CD4-positive, alpha-beta T cell treated with Interleukin-2 at 100 ng/mL for 4 hours (primary cell): ENCODE measurements at places on chromosomes 11 and 22.

DNA sequence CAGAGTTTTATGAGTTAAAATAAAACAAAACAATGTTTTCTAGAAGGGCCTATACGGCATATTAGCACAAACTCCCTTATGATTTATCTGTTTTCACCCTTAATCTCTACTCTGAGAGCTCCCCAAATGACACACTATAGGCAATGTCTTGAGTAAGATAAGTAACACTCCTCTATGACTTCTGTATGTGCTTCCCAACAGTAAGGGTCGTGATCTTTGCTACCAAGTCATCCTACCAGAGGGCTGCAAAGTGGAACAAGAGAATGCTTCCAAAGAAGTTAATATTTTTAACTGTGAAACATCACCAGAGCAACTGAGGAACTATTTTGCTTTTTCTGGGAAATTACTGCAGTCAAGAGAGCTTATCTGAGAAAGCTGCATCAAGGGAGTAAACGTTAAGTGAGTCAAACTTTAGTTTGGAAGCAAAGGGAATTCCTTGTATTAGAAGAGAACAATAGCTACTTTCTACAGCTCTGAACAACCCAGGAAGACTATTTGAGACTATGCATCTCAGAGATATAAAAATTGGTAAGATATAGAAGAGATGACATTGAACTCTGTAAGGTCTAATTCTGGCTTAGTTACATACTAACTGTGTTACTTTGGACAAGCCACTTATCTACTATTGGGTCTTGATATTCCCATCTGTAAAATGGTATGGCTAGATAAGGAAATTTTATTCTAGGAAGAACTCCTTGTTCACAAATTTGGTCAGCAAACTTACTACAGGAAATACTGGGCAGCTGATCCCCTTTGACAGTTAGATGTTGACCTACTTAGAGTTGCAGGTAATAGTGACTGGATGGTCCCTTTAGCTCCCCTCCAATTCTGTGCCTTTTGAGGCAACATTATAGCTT lies 43.7 kb upstream of the CCDC34 start:
- no peak for DNase-seq

DNA sequence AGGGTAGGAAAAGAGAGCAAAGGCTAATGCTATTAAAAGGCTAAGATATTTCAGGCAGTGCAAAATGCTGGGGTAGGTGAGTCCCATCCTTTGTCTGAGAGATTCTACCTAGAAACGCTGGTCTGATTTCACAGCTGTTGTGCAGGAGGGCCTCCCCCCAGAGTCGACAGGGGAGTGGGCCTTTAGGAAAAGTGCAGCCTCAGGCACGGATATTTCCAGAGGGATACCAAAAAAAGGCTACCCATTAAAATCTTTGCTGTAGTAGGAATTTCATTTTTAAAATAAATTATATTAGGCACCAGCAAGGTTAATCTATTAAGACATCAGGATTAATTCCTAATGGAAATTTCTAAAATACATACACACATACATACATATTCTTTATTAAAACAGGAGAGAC lies 280.5 kb downstream of the OPCML start:
- no peak for DNase-seq

DNA sequence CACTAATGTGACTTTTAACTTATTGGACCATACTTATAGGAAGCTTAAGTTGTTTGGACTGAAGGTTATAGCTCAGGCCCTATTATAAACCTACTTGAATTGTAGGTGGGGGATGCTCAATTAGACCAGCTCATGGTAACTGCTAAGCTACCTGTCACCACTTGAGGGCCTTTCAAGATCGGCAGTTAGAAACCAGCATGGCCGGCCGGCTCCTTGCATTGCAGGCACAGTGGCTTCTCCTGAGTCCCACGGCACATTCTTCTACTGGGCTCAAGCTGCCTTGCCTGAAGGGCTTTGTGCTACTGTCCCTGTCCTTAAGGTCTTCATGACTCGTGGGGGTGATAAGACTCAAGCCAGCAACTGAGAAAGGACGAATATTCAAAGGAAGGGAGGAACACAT lies 70.8 kb downstream of the TBC1D22A start:
- no peak for DNase-seq

GRCh38 chr11:46047520-46047919 lies 73.7 kb downstream of the PHF21A start:
- no peak for DNase-seq

DNA sequence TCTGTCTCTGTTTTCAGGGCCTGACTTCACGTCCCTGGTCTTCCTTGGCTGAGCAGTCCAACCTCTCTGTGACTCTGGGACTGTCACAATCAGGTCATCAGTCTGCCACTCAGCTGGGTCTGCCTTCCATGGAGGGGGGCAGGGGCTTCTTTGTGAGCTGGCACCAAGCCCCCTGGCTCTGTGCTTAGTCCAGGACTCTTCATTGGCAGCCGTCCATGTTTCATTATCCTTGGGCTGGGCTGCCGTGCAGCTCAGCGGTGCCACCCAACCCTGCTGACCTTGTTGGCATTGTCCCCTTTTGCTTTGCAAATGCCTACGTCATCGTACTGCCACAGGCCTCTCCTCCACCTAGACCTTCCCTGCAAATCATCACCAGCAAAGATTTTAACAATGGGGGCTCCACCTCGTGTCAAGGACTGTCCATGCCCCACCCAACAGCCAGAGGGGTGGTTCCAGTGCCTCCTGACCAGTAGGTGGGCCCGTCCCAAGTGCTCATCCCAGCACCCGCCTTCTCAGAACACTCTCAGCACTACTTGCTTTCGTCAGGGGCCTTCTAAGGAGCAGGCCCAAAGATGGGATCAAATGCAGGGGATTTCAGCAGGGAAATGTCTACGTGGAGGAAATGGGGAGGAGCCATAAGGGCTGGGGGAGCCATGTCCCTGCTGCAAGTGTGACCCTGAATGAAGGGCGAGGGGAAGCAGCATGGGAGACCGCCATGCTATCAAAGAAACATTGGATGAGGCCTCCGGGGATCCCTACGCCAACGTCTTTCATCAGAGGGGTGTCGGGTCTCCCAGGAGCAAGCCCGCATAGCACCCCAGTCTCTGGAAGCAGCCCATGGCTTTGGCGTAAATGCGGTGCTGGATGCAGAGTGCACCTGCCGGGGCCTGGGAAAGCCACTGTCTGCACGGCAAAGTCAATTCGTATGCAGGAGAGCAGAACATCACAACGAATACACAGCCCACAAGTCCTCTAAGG lies 18.2 kb downstream of the KRTAP5-6 start:
- DNase-seq = no peak

DNA sequence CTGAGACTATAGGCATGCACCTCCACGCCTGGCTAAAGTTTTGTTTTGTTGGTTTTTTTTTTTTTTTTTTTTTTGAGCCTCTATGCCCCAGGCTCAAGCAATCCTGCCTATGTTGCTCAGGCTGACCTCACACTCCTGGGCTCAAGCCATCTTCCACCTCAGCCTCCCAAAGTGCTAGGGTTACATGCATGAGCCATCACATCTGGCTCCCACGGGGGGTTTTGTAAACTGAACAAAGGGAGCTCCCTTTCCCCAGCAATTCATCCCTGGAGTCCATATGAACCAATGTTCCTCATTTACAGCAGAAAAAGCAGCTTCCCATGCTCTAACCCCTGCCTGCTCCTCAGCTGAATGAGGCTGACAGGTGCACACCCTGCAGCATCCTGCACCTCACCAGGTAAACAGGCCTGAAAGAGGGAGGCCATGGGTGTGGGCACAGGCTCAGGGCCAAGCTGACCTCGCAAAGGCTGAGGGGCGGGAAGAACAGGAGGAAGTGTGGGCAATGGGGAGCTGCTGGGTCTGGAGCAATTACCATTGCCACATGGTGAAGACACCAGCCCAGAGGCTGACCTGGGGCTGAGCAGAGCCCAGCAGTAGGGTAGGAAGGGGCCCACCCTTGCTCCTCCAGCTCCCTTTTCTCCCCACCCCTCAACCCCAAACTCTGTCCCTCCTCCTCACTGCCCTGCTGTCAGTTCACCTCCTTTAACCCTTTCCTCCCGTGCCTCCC lies 58.2 kb downstream of the RBX1 start:
- DNase-seq = no peak

GRCh38 chr22:50298266-50298637 lies 9.2 kb downstream of the PLXNB2 start:
- DNase-seq = no peak

DNA sequence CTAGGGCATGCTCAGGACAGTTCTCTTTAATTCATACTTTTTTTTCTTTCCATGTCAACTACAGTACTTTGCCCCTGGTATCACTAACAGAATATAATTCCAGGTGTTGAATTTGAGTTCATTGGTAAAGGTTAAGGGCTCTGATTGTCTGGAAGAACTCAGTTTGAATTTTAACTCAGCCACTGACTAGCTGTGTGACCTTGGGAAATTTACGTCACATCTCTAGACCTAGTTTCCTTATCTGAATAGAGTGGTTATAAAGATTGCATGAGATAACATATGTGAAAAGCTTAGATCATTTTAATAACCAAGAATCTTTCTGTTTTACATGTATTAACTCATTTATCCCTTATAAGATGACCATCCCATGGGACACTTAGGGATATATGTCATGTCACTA lies 15.8 kb upstream of the ZC3H12C start:
- DNase-seq = no peak

DNA sequence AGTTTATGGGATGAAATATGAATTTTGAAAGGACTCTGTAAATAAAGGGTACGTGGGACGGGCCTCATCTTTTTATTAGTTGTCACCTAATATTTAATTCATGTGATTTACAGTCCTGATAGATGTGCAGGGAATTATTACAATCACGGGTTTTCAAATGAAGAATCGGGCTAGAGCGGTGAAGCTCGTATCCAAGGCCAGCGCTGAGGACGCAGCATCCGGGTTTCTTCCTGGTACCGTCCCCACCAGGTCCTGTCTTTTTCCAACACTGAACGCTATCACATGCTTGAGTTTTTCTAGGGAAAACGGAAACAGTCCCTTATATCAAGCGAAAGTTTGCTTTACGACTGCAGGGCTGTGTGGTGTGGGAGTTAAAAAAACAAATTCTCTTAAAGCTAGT lies 787 bp downstream of the SMDT1 start:
- DNase-seq = no peak

- DNase-seq = no peak
Observed at GRCh38 chr11:76683161-76684095, 12.9 kb upstream of the LRRC32 start.

DNA sequence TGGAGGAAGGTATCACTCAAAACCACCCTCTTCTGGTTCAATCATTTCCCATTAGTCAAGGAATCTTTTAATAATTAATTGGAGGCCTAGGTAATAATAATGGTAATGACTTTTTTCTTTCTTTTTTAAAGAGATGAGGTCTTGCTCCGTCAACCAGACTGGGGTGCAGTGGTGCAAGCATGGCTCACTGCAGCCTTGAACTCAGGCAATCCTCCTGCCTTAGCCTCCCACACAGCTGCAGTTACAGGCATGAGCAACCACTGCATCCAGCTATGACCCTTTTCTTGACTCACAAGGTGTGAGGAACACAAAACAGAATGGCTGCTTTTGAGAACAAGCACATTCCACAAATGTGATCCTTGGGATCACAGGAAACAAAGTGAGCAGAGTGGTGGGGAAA lies 3.6 kb downstream of the POLDIP3 start:
- no peak for DNase-seq

DNA sequence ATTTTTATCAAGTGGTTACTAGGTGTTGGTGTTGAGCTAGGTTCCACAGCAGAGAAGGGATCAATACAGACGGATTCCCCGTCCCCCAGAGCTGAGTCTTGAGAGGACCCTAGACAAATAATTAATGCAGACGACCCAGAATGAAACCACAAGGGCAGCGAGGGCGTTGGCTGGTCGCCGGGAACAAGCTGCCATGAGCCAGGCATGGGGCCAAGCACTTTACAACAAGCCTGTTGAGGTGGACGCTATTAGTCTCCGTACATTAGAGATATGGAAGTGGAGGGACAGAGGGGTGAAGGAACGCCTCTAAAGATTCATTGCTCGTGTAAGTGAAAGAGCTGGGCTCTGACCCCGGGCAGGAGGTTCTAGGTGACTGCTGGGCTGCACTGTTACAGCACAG lies 77.1 kb upstream of the EIF3D start:
- DNase-seq = no peak

DNA sequence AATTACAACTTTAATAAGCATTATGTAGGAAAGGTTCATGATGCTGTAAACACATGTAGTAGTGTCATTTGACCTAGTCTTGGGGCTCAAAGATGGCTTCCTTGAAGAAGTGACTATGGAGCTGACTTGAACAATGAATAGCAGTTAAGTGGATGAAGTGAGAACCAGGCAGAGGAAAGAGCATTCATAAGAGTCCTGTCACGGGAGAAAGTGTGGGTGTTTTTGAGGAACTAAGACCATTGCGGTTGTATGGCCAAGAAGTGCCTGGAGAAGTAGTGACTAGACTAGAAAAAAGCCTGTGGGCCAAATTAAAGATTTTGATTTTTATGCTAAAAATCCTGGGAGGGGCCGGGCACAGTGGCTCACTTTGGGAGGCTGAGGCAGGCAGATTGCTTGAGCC lies 7.2 kb upstream of the IL18BP start:
- no peak for DNase-seq

DNA sequence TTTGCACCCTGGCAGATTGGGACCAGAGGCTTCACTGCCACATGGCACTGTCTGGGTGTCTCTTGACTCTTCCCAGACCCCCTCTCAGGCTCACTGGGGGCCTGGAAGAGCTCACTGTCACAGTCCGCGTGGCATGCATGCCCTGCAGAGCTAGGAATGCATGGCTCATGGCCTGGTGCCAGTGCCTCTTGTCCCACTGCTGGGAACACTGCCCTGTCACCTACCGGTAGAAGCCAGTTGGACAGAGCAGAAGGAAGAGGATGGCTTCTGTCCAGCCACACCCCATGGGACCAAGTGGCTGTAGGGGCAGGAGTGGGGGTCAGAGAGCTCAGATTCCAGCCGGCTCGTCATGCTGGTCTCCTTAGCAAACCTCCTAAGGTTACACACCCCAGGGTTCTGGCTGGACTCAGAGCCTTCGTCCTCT lies 29.7 kb downstream of the MB start:
- DNase-seq = no peak

GRCh38 chr22:36741204-36741793 lies 34.6 kb downstream of the IFT27 start:
- DNase-seq = no peak

GRCh38 chr22:42944409-42944808 lies 70.5 kb downstream of the PACSIN2 start:
- no peak for DNase-seq

DNA sequence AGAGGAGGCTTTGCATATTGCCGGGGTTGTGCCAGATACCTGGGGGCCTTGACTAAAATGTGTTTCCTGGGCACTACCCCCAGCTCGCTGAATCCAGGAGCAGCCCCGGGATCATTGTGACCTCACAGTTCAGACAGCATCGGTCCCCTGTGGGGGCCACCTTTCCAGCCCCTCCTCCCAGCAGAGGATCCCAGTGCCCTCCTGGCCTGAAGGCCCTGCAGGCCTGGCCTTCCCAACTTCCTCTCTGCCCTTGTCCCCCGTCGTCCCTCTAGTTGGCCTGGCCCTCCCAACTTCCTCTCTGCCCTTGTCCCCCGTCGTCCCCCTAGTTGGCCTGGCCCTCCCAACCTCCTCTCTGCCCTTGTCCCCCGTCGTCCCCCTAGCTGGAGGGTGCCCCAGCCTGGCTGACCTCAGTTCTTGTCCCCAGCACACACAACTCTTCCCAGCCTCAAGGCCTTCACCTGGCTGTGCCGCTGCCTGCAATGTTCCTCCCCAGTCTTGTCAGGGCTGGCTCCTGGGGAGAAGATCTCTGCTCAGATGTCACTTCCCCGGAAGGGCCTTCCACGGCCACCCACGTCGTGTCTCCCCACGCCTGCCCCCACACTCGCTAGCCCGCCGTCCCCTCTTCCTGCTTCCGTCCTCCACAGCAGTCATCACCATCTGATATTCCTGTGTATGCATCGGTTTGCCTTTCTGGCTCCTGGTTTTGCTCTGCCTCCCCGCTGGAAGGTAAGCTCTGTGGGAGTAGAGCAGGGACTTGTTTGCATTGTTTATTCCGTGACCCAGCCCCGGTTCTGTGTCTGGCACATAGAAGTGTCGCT lies 12.6 kb upstream of the ANO1 start:
- DNase-seq = no peak
